ENCODE measurements at places on chromosomes 16 and 17.

- DNase-seq, result peak; percentile 55
Measured at GRCh38 chr16:4498546-4499195, 22.5 kb downstream of the HMOX2 start.

DNA sequence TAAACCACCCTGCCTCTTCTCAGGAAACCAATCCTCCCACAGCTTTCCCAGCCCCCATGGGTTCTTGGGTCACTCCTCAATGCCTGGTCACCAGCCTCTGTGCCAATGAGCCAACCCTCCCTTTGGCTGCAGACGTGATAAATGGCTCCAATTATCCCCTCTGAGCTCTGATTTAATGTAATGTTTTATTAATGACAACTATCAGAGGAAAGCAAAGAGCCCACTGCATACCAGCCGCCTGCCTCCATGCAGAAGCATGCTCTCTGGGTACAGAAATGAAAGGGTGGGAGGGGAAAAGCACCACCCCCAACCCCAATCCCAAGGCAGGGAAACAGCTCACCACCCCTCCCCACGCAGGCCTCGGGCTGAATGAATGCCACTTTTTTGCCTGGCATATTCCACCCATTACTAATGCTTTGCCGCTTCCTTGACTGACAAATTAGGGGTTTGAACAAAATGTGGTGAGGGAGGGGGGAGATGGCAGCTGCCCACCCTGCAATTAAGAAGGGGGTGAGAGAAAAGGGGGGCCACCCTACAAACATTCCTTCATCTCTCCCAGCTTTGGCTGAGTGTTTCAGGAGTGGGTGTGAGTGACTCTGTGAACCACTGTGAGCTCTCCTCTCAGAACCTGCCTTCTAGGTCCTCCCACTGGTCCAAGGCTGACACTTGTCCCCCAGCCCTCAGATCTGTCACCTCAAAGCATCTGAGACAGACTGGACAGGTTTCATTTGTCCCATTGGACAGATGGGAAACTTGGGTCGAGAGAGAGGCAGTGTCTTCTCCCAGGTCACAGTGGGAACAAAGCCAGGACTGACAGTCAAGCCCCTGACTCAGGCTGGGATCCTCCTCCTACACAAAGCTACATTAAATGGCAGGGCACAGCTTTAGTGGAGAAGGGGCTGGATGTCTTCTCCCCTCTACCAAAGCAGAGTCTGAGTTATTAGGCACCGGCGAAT is 161.5 kb downstream of the TMEM132E start:
- no peak for DNase-seq

DNA sequence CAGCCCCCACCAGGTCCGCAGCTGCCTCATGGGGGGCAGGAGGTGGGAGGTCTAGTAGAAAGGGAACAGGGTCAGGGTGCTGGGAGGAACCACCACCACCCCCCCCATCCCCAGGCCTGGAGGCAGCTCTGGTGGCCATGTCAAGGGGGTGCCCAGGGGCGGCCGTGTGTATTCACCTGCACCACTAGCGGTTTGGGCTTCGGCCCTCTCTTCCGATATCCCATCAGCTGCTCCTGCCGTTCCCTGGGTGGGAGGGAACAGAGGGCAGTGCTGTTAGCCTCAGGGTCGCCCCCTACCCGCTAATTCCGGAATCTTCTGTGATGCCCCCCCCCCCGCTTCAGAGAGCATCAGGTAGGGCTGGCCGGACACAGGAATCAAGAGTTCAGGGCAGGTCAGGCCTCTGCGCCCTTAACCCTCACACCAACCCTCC is 3.8 kb downstream of the CBX4 start:
- no peak for DNase-seq

GRCh38 chr17:980406-981291 is 1.1 kb upstream of the NXN start:
- DNase-seq, result peak; percentile 77

DNA sequence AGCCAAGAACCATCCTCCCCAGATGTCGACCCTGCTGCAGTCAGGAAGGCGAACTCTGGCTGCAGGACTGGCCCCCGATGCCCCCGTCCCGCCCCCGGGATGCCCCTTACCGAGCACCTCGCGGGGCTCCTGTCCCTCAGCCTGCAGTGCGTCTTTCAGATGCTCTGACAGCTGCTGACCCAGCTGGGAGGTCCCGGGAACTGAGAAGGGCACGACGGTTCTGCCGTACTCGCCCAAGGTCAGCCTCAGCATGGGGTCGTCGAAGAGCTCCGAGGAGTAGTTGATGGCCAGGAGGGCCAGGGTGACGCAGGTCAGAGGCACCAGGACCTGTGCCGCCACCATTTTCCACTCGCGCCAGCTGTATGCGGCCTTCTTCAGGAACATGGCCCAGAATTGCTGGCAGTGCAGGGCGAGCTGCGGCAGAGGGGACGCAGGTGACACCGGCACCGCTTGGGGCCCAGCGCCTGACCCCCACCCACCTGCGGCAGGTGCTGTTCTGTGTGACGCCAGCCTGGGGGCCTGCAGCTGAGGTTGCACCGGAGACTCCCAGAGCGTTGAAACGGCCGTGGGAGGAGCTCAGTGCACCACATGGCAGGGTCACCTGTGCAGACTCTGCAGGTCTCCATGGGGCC is 20.1 kb upstream of the RNPS1 start:
- DNase-seq, result no peak

Data from RWPE1 (cell line).